ENCODE measurements at places on chromosomes 5 and 9.
A peak's percentile ranks its signal among the peaks of the same experiment; 100 is the strongest.

DNA sequence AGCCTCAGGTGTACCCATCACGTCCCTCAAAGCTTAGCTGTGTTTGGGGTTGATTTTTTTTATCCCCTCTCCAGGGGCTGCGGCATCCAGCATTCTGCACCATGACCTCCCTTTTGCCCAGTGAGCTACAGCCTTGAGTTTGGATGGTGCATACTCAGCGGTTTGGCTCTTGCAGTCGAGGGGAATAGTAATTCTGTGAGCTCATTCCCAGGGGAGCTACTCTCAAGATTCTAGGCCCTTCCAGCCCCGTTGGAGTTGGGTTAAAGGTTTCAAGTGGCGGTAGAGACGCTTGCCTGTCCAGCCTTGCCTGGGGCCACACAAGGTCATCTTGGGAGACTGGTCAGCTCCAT, 102.2 kb upstream of the SPRY4 start:
- peak; percentile 81 for DNase-seq

DNA sequence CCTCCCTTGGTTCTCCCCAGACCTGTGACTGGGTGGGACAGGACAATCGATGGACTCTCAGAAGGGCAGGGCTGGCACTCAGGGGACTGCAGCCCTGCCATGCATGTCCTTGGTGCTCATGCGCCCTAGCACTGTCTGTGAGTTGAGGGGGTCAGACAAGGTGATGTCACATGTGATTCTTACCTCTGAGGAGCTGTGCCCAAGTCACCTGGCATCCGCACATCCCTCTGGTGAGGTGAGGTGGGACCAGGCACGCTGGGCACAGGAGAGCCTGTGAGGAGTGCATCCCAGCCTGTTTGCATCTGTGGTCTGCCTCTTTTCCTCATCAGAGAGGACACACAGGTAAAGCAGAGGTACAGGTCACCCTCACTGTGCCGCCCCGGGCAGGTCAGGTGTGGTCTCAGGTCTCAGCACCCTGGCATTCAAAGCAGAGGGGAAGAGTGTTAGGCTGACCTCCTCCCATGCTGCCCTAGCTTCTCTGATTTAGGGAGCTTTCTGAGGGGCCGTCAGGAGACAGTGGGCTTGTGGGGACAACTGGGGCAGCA, 14.8 kb downstream of the TRIP13 start:
- DNase-seq: no peak

GRCh38 chr5:60277941-60278340, 384.4 kb upstream of the PDE4D start:
- DNase-seq: no peak

DNA sequence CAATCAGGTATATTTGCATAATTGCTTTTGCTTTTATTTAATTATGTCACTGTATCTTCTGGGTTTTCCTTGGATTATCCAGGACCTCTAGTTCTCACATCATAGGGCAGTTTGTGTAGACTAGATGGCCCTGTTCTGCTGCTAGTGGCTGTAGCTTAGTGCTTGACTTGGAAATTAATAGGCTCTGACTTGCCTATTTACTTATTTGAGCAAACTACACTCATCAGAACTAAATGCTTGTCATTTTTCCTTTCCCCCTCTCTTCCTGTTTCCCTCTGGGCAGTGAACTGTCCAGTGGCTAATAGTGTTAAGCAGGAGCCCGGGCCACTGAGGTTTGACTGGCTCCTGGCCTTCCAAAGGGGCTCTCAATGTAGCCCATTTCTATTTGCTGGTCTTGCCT, 135.7 kb downstream of the MAN2A1 start:
- no peak for DNase-seq

- DNase-seq: no peak
Measured at GRCh38 chr9:130185490-130186031, 13.4 kb downstream of the NCS1 start.

GRCh38 chr5:146007270-146007669, 70.9 kb downstream of the SH3RF2 start:
- DNase-seq: peak; percentile 34

GRCh38 chr5:89613222-89613956, 730.4 kb upstream of the MEF2C start:
- DNase-seq: peak; percentile 2

GRCh38 chr9:23258569-23258968, 567.5 kb downstream of the ELAVL2 start:
- peak; percentile 28 for DNase-seq

- DNase-seq: peak; percentile 9
Measured at GRCh38 chr5:77972469-77973252, 196.5 kb upstream of the TBCA start.

- DNase-seq: no peak
Measured at GRCh38 chr5:77983482-77984199, 207.5 kb upstream of the TBCA start.

- no peak for DNase-seq
Measured at GRCh38 chr9:119986205-119986604, 593.8 kb downstream of the CDK5RAP2 start.

- no peak for DNase-seq
Measured at GRCh38 chr9:123536455-123536868, 180.5 kb downstream of the CRB2 start.

DNA sequence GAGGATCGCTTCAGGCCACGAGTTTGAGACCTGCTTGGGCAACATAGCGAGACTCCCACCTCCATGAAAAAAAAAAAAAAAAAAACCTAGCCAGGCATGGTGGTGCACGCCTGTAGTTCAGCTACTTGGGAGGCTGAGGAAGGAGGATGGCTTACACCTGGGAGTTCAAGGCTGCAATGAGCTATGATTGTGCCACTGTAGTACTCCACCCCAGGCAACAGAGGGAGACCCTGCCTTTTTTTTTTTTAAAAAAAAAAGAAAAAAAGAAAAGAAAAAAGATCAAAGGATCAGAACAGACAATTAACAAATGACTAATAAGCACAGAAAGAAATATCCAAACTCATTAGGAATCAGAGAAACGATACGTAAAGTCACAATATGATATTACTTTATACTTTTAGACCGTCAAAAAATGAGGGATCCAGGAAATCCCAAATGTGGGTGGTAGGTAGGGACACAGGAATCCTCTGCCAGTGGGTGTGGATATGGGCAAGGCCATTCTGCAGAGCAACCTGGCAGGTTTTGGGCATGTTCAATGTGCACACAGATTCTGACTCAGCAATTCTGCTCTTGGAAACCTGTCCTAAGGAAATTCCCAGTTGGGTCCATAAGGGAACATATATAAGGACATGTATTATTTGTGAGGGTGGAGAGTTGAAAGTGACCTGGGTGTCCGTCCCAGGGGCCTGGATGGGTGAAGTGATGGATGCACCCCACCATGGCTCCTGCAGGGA, 144.7 kb upstream of the TBC1D2 start:
- no peak for DNase-seq

DNA sequence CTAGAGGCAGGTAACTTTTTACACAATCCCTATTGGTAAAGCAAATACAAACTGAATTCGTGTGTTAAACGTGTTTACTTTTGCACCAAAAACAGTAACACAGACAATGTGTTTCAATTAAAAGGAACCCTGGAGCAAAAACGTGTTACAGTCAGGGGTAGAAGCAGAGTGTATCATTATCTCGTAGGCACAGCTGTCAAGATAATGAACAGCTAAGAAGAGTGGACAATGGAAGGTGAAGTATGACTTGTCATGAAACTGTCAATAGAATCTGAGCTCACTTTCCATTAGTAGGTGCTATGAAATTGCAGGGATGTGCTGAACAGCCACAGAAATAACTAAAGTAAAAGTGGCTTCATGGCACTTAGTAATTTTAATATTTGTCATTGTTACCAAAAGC, 1229.8 kb upstream of the WWC1 start:
- no peak for DNase-seq
